ENCODE measurements at places on chromosomes 2 and 18. TPM values are rescaled to one million over a fixed set of nuclear protein-coding genes. Genes with fewer than 3 reads are reported as not detected.

ANKRD29 gene
- 2.6 TPM for total RNA-seq

ARHGAP15 gene
- not detected for total RNA-seq

SLC4A5 gene
- total RNA-seq, result 0.97 TPM

NTSR2 gene
- not detected for total RNA-seq

LONRF2 gene
- total RNA-seq, result not detected

FAM98A gene
- 97.1 TPM for total RNA-seq

IL36RN gene
- total RNA-seq, result not detected

ASB3 gene
- 20.5 TPM for total RNA-seq

CXCR1 gene
- not detected for total RNA-seq

NBEAL1 gene
- 23.4 TPM for total RNA-seq

LRRTM4 gene
- total RNA-seq, result not detected

KLHL30 gene
- total RNA-seq, result not detected

SPATA3 gene
- total RNA-seq, result not detected

MAL gene
- total RNA-seq, result not detected

WDR35 gene
- total RNA-seq, result 8.0 TPM

WDR12 gene
- total RNA-seq, result 65.6 TPM

SLC8A1 gene
- 2.1 TPM for total RNA-seq

EMX1 gene
- not detected for total RNA-seq

ATG9A gene
- total RNA-seq, result 62.2 TPM

RESP18 gene
- not detected for total RNA-seq

TTL gene
- total RNA-seq, result 71.0 TPM

MYO5B gene
- 1.4 TPM for total RNA-seq

CAPN13 gene
- not detected for total RNA-seq

FOXI3 gene
- total RNA-seq, result not detected

RUFY4 gene
- not detected for total RNA-seq

ZNF804A gene
- total RNA-seq, result not detected

C1QL2 gene
- not detected for total RNA-seq

RIT2 gene
- not detected for total RNA-seq

MEIS1 gene
- total RNA-seq, result 26.5 TPM

MAP2 gene
- 61.2 TPM for total RNA-seq

SRBD1 gene
- 12.5 TPM for total RNA-seq

Measured in endothelial cell of umbilical vein (primary cell).